Germinal center (tissue), 1 donor: ENCODE measurements at places on chromosomes 3 and 15.

DNA sequence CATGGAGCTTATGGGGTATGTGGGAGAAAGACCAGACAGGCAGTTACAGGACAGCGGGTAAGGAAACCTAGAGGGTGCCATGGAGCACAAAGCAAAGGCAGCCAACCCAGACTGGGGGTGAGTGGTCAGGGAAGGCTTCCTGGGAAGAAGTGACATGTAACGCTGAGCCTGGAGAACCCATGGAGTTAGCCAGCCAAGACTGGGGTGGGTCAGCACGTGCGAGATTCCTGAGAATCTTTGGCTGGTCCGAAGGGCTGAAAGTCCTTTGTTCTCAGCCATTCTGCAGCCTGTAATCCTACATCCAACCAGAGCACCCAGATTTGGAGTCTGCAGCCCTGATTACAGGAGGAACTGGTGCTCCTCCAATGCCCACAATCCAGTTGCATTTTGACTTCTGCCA, 120.1 kb upstream of the WNT5A start:
- no peak for DNase-seq

DNA sequence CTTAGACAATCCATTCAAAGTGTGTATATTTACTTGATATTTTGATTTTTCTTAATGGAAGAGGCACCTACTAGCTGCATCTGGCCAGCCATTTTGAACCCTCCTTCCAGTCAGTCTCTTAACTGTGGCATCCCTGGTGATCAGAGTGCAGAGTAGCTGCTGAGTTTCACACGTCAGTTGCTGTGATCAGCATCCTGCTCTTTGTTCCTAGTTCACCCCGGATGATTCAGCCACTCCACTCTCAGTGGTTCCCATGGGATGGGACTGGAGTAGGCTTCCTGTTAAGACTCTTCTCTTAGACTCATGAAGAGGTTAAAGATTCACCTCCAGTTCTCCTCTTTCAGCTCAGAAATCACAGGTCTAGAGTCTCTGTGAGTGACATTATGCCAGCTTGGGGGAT, 75.8 kb downstream of the STXBP5L start:
- DNase-seq, result no peak

- DNase-seq, result no peak
Measured at GRCh38 chr3:172561897-172562640, 38.8 kb upstream of the TNFSF10 start.

DNA sequence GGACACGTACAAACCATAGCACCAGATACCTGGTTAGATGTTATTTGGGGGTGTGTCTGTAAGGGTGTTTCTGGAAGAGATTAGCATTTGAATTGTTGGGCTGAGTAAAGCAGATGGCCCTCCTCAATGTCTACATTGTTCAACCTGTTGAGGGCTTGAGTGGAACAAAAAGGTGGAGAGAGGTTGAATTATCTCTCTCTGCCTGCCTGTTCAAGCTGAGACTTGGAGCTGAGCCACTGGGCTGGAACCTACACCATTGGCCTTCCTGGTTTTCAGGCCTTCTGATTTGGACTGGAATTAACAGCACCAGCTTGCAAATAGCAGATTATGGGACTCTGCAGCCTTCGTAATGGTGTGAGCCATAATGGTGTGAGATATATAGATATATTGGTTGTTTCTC, 71.3 kb upstream of the CORO2B start:
- no peak for DNase-seq

- DNase-seq, result no peak
Measured at GRCh38 chr3:144350125-144350524, 378.5 kb downstream of the DIPK2A start.

DNA sequence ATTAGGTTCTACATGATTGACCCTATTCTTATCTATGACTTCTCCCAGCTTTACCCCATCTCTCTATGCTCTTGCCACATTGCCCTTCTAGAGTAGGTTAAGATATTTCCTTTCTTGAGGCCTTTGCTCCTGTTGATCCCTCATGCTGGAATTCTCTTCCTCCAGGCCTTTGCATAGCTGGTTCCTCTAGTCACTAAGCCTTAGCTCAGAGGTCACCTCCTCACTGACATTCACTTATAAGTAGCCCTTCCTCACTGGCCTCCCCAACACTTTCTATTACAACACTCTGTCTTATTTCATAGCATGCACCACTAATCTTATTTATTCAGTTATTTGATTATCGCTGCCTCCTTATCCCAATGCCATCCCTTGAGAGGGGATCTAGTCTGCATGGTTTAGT, 228.4 kb upstream of the COL8A1 start:
- DNase-seq, result no peak

DNA sequence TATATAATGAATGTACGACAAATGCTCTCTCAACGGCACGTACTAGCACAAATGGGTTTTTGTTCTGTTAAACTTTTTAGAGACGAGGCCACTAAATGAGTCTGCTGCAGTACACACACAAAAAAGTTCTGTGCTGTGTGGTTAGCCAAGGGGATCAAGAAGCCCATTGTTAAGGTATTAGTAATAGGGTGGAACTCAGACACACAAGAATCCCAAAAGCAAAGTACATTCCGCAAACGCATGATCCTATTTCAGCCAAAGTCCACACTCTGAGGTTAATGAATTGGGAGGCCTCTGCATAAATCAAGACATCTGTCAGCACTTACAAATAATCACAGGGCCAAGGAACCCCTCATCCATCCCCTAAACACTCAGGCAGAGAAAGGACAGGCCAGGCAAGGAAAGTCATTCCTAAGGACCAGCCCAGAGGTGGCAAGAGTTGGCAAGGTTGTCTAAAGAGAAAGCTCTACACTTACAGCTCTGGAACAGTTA, 12.1 kb downstream of the OSBPL10 start:
- DNase-seq, result no peak

GRCh38 chr15:91723959-91724358, 129.5 kb upstream of the SLCO3A1 start:
- DNase-seq, result no peak

DNA sequence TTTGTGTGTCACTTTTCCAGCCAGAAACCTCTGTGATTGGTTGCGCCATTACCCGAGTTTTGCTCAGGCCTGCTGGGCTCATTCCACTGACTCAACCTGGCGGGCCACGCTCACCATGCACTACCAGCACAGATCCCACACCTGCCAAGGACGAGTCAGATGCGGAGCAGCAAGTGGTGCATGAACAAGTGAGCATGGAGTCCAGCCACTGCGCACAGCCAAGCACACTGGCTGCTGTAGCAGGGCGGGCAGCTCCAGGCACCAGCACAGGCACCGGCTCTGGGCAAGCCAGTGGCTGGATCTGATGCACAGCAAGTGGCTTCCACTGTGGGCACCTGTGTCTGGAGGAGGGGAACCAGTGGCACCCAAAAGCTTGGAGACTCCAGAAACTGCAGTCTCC, 110.4 kb downstream of the CBLB start:
- DNase-seq, result no peak

DNA sequence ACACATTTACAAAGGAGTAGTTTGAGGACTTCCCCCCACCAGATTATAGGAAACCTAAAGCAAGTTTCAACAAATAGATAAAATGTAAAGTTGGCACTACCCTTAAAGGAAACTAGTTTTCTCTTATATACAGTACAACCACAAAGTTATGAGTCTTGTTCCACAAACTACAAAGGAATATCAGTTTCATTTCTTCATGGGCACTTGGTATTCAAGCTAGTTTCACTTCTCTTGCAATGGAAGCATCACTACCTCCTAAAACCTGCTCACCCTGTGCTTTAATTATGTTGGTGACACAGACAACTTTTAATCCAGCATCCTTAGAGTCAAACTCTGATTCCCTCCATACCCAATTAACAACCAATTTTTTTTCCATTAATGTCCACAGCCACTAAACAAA, 707.0 kb downstream of the ROBO2 start:
- DNase-seq, result no peak

- DNase-seq, result no peak
Measured at GRCh38 chr3:126146525-126147146, 33.8 kb downstream of the ALDH1L1 start.

GRCh38 chr15:65791335-65792137, 557 bp downstream of the DENND4A start:
- DNase-seq, result peak; percentile 51

- DNase-seq, result no peak
Measured at GRCh38 chr15:94286583-94286982, 55.2 kb downstream of the MCTP2 start.

DNA sequence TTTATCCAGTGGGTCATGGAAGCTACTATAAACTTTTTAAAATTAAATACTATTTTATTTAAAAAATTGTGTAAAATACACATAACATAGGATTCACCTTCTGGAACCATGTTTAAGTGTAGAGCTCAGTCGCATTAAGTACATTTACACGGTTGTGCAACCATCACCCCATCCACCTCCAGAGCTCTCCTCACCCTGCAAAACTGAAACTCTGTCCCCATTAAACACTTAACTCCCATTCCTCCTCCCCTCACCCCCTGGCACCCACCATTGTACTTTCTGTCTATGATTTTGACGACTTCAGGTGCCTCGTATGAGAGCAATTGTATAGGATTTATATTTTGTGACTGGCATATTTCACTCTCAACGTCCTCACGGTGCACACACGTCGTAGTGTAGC, 70.7 kb downstream of the APBA2 start:
- DNase-seq, result no peak

DNA sequence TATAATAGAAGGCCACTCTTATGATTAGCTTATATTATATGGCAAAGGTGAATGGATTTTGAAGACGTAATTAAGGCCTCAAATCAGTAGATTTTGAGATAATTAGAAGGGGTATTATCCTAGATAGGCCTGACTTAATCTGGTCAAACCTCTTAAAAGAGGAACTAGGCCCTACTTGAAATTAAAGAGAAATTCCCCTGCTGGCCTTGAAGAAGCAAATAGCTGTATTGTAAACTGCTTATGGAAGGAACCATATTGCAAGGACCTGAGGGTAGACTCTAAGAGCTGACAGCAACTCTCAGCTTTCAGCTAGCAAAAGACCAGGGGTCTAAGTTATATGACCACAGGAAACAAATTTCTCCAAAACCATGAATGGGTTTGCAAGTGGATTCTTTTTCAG, 219.0 kb upstream of the ONECUT1 start:
- DNase-seq, result no peak

DNA sequence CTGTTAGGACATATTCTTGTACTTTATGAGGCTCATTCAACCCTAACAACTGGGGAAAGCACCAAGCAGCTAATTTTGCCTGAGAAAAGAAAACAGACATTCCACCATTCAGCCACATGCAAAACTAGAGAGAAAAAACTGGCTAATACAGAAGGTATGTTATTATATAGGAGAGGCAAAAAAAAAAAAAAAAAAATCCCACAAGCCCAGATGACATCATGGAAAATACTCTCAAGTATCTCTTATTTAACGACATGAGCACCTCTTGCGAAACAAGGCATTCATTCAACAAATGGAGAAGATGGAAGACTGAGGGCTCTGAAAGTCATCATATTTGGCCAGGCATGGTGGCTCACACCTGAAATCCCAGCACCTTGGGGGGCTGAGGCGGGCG, 61.5 kb downstream of the PRICKLE2 start:
- DNase-seq, result peak; percentile 16

GRCh38 chr15:35107122-35107521, 22.0 kb upstream of the NANOGP8 start:
- DNase-seq, result no peak

- no peak for DNase-seq
Measured at GRCh38 chr3:98445949-98446406, 17.0 kb upstream of the OR5K1 start.

- DNase-seq, result no peak
Measured at GRCh38 chr3:185649414-185649813, 63.3 kb downstream of the SENP2 start.

DNA sequence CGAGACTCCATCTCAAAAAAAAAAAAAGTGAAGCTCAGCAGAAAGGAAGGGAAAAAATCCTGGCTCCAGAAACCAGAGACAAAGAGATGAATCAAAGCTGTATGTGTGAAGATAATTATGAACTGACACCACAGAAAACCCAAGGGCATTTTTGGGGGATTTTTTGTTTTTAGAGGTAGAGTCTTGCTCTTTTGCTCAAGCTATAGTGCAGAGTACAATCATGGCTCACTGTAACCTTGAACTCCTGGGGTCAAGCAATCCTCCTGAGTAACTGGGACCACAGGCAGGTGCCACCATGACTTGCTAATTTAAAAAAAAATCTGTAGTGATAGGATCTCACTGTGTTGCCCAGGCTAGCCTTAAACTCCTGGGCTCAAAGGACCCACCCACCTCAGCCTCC, 22.8 kb downstream of the HCLS1 start:
- DNase-seq, result no peak

- DNase-seq, result no peak
Measured at GRCh38 chr3:160987982-160988964, 116.9 kb downstream of the B3GALNT1 start.

- DNase-seq, result no peak
Measured at GRCh38 chr15:74185710-74186348, 12.3 kb downstream of the ISLR start.

DNA sequence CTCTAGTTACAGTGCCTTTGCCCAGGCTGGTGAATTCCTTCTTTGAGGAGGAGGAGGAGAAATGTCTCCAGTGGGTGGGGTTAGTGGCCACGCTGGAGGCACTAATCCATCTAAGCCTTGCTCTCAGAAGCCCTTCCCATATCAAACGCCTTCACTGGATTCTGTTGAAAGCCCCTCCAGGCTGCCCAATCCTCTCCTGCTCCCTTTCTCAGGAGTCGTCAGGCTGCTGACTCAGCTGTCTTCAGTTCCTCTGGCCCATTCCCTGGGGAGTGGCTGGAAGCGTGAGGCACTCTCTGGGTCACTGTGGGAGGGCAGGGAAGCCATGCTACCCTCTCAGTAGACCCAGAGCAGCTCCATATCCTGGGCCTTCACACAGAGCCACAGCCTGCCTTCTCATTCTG, 2.7 kb downstream of the AP2M1 start:
- no peak for DNase-seq

DNA sequence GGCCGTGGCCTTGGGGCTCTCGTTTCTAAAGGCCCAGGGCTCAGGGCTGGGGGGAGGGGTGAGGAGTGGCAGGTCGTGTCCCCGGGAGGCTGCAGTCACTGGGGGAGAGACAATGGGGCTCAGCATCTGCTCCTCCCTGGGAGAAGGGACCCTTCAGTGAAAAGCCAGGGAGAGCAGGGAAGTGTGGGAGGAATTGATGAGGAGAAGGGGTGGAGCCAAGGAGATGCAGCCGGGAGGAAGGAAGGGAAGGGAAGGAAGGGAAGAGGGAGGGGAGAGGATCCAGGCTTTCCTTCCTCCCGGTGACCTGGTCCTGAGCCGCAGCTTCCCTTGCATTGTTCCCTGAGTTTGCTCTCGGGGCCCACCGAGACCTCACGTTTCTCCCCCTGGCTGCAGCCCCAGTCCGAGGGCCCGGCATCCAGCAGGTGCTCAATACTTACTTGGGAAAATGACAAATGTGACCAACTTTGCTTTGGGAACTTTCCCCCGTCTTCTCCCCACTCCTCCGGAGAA, 1.4 kb upstream of the ZNF710 start:
- DNase-seq, result no peak

GRCh38 chr15:33115191-33115861, 79.2 kb downstream of the FMN1 start:
- no peak for DNase-seq

DNA sequence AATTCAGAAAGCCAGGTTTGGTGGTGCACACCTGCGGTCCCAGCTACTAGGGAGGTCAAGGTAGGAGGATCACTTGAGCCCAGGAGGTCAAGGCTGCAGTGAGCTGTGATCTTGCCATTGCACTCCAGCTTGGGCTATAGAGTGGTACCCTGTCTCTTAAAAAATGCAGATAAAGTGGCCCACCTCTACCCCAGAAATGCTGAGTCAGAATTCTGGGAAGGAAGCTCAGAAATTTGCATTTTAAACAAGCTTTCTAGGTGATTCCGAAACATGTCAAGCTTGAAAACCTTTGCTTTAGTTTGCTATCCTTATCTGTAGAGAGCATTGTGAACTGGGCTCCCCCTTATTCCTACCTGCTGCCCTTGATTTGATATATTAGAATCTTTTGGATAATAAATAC, 7.7 kb downstream of the MED12L start:
- DNase-seq, result no peak
